ENCODE measurements at places on chromosomes 7 and 10.

GRCh38 chr7:94481279-94481678 is 28.3 kb upstream of the CASD1 start:
- DNase-seq: no peak

DNA sequence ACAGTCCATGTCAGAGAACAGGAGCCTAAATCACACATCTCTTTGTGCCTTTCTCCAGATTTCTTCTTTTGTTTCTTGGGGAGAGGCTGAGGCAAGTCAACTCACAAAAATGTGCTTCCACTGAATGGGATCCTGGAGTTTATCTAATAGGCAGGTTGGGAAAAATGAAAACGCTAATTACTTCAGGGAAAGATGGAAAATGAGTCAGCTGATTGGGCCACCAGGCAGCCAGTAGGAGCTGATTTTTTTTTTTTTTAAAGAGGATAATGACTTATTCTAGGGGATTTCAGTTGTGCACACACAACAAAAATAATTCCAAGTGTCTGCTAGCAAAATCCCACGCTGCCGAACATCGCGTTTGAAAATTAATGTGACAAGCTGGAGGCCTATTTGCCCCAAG is 412.8 kb upstream of the ZMIZ1 start:
- no peak for DNase-seq

- DNase-seq: no peak
Observed at GRCh38 chr7:94045581-94045980, 41.4 kb upstream of the BET1 start.

DNA sequence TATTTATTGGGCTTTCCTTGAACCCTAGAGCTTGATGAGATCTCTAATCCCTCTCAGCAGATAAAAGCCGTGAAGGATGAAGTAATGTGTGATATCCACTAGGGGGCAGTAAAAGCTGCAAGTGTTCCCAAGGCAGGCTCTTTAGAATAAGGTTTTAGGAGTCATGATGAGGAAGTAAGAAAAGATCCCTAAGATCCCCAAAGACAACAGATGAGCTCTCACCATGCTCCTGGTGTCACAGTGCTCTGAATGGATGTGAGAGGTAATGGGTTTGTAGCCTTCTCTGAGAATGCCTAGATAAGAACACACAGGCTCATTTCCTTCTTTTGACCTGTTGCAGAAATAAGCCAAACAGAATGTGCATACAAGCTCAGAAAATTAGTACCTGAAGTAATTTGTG is 70.4 kb upstream of the ITPRID1 start:
- peak; percentile 11 for DNase-seq

DNA sequence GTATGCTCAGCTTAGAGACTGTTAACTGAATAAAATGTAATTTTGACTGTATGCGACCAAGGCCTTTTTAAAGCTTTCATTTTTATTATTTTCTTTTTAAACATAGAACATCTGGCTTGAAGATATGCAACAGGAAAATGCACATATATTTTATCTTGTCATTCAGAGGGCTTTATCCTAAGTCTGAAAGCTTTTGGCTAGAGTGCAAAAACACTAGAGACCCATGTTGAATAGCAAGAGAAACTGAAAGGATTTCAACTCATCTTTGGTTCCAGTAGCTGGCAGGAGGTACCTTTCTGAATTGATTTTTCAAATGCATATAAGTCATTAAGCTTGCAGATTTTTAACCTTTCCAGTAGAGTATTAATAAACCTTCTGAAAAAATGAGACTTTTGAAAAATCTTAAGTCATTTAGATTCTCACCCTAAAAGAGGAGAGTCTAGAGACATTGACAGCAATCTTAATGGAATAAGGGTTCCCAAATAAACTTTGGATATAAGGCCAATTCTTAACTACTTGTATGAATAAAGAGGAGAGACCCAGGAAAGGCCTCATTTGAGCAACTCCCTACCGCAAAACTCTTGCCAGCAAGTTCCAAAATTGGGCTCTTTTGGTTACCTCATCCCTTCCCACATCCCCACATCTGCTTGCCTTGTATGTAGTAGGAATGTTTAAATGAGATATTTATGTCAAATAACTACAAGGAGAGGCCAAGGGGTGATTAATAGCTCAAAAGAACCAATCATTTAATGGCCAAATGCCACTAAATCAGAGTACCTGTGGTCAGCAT is 454.4 kb downstream of the HTR7 start:
- no peak for DNase-seq

DNA sequence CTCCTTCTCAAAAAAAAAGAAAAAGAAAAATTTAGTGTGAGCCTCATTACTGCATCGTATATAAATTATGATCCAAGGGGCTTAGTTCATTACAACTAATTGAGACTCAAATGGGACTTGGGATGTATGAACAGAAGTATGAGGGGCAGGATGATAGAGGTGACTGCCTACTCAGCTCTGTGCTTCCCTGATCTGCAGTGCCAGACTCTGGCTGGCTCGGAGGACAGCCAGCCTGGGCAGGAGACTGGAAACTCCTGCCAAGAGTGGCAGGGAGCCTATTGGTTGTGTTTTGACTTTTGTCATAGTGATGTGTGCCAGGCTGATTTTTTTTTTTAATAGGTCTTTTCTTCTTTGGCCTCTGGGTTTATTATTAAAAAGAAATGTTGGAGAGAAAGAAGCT is 73.8 kb upstream of the GTF2IRD1 start:
- no peak for DNase-seq

- no peak for DNase-seq
Observed at GRCh38 chr10:34291466-34292193, 523.5 kb downstream of the PARD3 start.

DNA sequence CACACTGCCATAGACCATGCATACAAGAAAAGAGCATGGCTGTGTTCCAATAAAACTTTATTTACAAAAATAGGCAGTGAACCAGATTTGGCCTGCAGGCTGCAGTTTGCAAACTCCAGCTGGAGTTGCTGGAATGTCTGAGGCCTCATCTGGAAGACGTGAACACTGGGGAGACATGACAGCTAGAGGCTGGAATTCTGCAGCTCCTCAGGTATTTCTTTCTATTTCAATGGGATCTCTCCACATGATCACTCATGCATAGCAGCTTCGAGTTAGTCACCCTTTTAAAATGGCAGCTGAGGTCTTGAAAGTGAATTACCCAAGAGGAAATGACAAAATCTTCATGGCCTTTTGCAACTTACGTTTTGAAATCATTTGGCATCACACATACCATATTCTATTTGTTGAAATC is 52.6 kb upstream of the BET1 start:
- peak; percentile 72 for DNase-seq

- DNase-seq: no peak
Observed at GRCh38 chr7:30212701-30213111, 71.7 kb upstream of the ZNRF2 start.

GRCh38 chr10:112332022-112332421 is 41.9 kb upstream of the ACSL5 start:
- no peak for DNase-seq

DNA sequence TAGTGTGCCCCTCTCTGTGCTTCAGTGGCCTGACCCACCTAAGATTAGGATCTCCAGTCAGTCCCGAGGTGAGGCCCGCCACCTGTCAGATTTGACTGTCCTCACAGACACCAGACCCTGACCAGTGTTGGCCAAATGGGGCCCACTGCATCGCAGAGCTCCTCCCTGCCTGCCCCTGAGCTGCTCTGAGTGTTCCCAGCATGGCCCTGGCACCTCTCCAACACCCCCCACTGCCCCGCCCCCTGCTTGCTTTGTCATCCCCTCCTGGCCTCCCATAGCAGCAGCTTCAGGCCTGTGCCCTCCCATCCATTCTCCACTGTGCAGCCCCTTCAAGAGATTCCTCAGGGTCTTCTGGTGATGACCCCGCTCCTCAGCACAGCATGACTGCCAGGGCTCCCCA is 67.6 kb downstream of the C10orf120 start:
- no peak for DNase-seq

DNA sequence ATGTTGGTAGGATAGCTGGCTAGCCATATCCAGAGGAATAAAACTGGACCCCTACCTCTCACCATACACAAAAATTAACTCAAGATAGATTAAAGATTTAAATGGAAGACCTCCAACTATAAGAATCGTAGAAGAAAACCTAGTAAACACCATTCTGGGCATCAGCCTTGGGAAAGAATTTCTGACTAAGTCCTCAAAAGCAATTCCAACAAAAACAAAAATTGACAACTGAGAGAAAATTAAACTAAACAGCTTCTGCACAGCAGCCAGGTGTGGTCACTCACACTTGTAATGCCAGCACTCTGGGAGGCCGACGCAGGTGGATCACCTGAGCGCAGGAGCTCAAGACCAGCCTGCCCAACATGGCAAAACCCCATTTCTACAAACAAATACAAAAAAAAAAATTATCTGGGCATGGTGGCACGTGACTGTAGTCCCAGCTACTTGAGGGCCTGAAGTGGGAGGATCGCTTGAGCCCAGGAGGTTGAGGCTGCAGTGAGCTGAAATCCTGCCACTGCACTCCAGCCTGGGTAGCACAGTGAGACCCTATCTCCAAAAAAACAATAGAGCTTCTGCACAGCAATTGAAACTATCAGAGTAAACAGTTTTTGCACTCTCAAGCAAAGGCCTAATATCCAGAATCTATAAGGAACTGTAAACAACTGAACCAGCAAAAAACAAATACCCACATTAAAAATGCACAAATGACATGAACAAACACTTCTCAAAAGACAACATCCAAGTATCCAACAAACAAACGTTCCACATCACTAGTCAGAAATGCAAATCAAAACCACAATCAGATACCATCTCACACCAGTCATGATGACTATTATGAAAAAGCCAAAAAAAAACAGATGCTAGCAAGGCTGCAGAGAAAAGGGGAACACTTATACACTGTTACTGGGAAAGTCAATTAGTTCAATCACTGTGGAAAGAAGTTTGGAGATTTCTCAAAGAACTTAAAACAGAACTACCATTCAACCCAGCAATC is 4.8 kb downstream of the CRPPA start:
- DNase-seq: peak; percentile 75

DNA sequence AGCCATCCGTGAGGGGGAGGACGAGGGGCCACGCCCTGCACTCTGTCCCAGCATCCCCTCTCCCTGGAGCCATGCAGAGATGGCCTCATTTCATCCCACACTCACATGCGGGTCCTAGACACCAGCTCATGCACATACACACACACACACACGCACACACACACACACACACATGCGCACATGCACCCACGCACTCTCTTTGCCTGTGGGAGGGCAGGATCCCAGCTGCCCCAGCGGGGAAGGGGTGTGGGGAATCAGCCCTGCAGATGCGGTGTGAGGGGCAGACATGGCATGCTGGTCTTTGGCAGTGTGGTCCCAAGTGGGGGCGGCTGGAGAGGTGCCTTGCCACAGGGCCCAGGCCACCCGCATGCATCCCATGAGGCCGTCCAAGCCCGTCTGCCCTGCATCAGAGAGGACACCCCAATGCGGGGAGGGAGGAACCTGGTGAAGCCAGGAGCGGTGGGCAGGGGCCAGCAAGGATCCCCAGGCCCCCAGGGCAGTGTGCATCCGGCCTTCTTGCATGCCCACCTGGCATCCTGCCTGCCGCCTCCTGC is 68.1 kb downstream of the LHPP start:
- no peak for DNase-seq

DNA sequence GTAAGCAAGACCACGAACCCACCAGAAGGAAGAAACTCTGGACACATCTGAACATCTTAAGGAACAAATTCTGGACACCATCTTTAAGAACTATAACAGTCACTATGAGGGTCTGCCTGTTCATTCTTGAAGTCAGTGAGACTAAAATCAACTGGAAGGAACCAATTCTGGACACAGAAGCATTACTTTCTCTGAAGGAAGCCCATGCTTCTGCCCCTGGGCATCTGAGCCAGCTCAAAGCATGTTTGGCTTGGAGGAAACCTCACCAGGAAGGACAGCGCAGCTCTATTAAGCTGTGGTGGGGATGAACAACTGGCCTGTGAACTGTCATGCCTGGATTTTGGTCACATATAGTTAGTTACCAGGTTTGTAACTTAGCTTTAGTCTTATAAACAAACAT is 132.4 kb upstream of the GDF10 start:
- no peak for DNase-seq

- no peak for DNase-seq
Observed at GRCh38 chr10:79402951-79403350, 42.5 kb downstream of the ZCCHC24 start.

DNA sequence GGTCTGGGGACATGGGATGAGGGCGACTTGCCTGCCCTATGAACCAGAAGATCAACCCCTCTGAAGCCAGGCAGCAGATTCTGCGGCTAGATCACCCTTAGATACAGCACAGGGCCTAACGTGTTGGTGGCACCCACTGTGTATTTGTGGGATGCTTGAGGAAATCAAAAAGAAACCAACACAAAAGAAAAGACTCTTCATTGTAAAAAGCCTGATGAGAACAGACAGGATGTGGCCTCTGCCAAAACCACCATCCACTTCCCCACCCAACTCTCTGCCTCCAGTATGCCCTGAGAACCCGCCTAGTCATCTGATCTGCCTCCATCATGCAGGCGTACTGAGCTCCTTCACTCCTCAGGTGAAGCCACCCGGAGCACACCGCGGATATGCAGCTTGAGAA is 97.2 kb upstream of the INSYN2A start:
- DNase-seq: no peak

DNA sequence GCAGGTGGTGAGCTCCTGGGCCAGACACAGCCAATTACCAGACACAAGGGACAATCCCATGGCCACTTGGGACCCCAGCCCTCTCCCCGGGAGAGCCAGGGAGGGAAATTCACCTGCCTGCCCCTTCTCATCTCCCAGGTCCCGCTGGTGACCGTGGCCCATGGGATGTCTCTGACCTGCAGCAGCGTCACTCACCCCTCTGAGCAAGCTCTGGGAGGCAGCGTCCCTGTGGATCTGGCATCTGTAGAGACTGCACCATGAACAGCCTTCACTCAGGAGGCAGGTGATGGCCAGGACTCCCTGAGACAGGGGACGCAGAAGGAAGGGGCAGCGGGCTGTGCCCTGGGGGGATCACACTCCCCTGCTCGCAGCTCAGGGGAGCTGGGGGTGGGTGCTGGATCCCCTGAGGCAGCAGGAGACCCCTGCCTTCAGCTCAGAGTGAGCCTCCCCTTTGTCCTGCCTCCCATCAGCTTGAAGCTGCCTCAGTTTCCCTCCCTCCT is 90.8 kb downstream of the FOXL3 start:
- DNase-seq: no peak

DNA sequence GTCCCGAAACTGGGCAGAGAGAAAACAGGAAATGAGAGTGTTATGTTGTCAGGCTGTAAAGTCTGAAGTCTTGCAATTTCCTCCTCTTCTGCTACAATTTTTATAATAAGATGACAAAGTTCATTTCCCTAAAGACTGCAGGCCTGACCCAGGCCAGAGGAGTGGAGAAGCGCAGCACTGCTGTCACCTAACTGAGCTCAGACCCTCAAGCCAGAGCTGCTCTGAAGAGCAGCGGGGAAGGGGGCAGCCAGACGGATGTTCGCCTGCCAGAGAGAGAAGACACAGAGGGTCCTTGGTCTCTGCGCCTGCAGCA is 12.6 kb upstream of the AOAH start:
- no peak for DNase-seq

DNA sequence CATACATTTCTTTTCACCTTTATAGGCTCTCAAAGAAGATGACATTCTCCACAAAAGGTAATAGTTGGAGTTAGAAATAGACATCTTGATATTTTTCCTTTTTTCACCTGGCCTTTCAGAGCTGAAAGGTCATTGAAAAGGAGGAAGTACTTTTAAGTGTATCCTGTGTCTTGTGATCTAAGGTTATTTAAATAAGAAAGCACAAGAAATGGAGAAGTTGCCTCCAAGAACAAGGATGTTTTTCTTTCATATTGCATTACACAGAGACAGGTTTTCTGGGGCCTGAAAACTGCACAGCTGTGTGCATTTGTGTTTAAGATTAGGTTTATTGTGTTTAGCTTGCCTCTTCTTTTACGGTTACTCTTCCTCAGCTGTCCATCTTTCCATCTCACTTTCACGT is 103.4 kb upstream of the SEMA3D start:
- no peak for DNase-seq

All from GM04504 (cell line).